ENCODE measurements at places on chromosomes 4 and X. TPM values are rescaled to one million over a fixed set of nuclear protein-coding genes. Genes with fewer than 3 reads are reported as not detected.

The ASB9 gene
- 1.1 TPM for total RNA-seq

The NHSL2 gene
- total RNA-seq: 7.9 TPM

The SLC9A7 gene
- 10.8 TPM for total RNA-seq

The RPS6KA6 gene
- total RNA-seq: not detected

The SLC34A2 gene
- total RNA-seq: not detected

The SULT1E1 gene
- not detected for total RNA-seq

The CCNQ gene
- total RNA-seq: 21.8 TPM

The TACR3 gene
- total RNA-seq: not detected

The PABPC1L2B gene
- not detected for total RNA-seq

The CT45A3 gene
- total RNA-seq: not detected

The FAM241A gene
- total RNA-seq: 1.2 TPM

The XAGE1A gene
- not detected for total RNA-seq

The RTL5 gene
- 0.13 TPM for total RNA-seq

The GYG2 gene
- not detected for total RNA-seq

The CENPVL2 gene
- total RNA-seq: not detected

The TXK gene
- 15.2 TPM for total RNA-seq

The GPR50 gene
- not detected for total RNA-seq

The LONRF3 gene
- total RNA-seq: 0.50 TPM

The DDX53 gene
- not detected for total RNA-seq

The EXOC1 gene
- total RNA-seq: 37.2 TPM

The LRBA gene
- total RNA-seq: 42.4 TPM

The MMRN1 gene
- total RNA-seq: 1.2 TPM

The FAM47B gene
- total RNA-seq: not detected

The EGFL6 gene
- 3.3 TPM for total RNA-seq

The HOPX gene
- 215 TPM for total RNA-seq
